ENCODE measurements at places on chromosomes 7 and 10.

- DNase-seq: no peak
Observed at GRCh38 chr10:120689777-120690529, 161.2 kb upstream of the WDR11 start.

GRCh38 chr7:157410831-157411556, 74.2 kb downstream of the DNAJB6 start:
- no peak for DNase-seq

DNA sequence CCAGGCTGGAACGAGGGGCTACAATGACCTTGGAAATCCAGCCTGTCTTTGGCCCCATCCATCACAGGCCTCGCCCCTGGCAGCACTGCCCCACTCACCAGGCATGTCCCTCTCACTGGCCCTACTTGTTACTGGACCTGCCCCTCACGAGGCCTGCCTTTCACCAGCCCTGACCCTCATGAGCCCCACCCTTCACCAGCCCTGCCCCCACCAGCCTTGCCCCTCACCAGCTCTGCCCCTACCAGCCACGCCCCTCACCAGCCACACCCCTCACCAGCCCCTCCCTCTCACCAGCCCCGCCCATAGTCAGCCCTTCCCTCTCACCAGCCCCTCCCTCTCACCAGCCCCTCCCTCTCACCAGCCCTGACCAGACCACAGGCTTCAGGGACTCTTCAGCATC, 57.8 kb downstream of the COL26A1 start:
- DNase-seq: no peak

DNA sequence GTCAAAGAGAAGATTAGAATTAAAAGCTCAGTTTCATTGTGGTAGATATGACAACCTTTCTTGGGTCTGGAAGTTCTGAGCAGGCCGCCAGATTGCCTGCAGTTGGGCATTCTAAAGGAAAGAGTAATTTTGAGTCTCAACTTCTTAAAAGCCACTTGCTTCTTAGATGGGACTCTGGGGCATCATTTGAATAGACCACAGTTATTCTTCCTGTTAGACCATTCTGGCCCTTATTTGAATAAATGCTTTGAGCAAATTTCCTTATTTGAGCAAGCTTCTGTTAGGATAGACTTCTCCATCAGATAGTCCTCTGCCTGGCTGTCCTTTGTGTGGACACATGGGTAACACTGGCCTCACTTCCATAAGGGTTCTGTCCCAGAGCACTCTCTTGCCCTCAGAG, 40.2 kb downstream of the SND1 start:
- DNase-seq: no peak

DNA sequence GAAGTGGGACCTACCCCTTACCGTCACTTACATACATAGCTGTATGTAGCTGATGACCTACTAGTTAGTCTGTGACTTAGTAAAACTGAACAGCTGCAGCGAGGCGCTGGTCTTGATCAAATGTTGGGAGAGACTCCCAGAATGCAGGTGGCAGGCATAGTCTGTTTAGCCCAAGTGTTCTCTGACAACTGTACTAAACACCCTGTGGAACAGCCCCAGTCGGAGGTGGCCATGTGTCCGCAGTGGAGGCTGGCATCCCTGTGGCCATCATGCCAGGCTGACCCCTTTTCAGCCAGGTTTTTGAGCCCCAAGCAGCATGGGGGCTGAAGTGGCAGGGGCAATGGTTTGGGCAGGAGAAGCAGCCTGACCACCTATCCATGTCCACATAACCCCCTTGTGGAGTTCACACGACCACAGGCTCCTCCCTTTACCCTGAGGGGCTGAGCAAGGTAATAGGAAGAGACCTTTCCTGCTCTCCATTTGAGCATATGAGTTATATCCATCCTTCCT, 7.2 kb downstream of the ADCY1 start:
- DNase-seq: no peak

DNA sequence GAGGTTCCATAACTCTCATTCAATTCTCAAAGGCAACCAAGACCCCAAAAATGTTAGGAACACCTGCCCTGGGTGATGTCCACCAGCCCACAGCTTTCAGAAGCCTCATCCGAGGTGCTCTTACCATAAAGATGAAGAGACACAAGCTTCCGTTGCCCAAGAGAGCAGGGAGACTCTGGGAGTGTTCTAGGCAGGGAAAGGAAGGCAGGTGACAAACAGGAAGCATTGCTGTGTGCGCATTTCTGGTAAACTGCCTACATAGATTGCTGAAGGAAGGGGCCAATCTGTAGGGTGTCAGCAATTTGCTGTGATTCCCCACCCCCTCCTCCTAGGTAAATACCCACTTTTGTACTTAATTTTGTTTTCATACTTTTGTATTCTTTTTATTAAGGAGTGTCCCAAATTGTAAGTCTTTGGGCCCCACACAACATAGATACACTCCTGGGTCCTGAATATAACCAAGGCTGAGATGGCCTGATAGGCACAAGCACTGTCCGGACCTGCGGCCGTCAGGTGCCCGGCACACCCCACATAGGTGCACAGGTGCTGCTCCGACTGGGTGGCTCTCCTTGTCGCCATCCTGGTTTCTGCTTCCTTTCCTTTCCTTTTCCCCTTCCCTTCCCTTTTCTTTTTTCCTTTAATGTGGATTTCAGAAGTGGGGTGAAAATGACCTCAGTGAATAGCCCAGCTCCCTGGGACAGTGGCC, 51.4 kb upstream of the SMNDC1 start:
- no peak for DNase-seq

DNA sequence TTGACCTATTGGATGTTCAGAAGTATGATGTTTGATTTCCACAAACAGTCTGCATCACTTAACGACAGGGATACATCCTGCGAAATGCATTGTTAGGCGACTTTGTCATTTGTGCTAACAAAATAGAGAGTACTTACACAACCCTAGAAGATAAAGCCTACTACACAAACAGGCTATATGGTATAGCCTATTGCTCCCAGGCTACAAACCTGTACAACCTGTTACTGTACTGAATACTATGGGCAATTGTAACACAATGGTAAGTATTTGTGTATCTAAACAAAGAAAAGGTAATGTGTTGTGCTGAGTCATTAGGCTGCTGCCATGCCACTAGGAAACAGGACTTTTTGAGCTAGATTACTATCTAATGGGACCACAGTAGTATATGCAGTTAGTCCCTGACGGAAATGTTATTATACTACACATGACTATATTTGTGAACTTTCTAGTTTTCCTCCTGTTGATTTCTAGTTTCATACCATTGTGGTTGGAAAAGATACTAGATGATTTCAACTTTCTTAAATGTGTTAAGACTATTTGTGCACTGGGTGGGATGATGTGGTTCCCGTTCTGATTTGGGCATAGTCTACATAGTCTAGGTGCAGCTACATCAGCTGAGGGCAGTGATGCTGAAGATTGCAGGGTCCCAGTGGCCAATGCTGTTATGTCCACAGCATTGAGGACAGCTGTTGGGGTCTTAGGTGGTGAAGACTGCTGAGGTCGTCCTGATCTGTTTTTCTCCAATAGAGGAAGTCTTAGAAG, 161.7 kb downstream of the HTR7 start:
- DNase-seq: no peak

GRCh38 chr7:139992353-139993044, 70.3 kb downstream of the PARP12 start:
- DNase-seq: no peak

- DNase-seq: no peak
Observed at GRCh38 chr7:131012477-131013031, 278.5 kb upstream of the KLF14 start.

DNA sequence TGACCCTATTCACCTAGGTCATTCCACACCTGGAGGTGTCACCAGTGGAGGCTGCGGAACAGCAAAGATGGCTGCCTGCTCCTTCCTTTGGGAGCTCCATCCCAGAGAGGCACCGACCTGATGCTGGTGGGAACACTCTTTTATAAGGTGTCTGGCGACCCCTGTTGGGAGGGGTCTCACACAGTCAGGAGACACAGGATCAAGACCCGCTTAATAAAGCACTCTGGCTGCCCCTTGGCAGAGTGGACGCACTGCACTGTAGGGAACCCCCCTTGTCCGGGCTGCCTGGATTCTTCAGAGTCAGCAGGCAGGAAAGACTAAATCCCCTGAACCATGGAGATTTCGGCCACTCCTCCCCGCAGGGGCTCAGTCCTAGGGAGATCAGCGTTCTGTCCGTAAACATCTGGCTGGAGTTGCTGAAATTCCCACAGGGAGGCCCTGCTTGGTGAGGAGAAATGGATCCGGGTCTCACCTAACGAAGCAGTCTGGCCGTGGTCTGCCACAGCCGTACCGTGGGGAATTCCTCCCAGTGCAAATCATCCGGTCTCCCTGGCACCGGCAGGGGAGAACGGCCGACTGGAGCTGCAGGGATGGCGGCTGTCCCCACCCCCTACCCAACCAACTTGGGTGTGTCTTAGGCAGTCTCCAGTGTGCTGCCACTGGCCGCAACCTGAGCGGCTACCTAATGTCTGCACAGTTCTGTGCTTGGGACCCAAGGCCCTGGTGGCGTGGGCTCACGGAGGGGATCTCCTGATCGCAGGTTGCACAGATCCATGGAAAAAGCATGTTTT, 66.1 kb downstream of the LSMEM1 start:
- DNase-seq: no peak

GRCh38 chr7:151570366-151570915, 50.7 kb upstream of the RHEB start:
- DNase-seq: peak; percentile 54

- no peak for DNase-seq
Observed at GRCh38 chr10:60448246-60448645, 58.6 kb upstream of the ANK3 start.

DNA sequence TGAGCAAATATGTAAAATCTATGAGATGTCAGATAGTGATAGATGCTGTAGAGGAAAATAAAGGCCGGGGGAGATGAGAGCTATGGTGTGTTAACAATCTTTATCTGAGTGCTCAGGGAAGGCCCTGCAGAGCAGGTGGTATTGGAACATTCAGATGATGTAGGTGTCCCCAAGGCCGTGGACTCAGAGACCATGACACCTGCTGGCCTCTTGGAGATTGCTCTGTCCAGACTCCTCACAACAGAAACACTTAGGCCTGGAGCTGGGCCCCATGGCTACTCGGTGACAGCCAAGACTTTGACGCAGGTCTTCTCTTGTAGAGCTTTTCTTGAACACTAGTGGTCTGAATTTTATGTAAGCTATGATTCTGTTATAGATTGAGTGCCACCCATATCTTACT, 13.3 kb downstream of the AKR1E2 start:
- DNase-seq: no peak

DNA sequence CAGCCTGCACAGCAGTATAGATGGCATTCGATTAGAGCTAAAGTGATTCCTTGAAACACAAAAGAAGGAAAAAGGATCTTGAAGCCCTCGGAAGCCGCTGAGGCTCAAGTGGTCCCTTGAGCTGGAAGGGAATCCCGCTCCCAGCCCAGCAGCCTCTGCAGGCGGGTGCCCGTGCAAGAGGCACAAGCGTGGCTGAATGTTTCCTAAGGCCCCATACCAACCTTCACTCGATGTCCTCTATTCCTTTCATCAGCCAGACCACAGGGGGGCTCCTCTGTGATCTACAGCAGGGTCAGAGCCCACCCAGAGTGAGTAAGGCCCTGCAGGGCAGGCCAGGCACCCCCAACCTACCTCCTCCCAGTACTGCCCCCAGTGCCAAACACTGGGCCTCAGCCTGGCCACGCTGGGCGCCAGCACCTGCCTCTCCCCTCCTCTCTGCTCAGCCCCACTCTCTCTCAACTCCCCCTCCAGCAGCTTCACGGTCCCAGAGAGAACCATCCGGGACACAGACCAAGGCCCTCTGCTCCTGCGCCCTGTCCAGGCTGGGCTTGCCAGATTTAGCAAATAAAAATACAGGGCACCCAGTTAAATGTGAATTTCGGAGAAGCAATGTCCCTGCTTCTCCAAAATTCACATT, 30.5 kb downstream of the EBF3 start:
- no peak for DNase-seq

- DNase-seq: no peak
Observed at GRCh38 chr10:110613341-110613995, 30.7 kb upstream of the RBM20 start.

- DNase-seq: no peak
Observed at GRCh38 chr7:7919449-7919945, 49.1 kb upstream of the GLCCI1 start.

DNA sequence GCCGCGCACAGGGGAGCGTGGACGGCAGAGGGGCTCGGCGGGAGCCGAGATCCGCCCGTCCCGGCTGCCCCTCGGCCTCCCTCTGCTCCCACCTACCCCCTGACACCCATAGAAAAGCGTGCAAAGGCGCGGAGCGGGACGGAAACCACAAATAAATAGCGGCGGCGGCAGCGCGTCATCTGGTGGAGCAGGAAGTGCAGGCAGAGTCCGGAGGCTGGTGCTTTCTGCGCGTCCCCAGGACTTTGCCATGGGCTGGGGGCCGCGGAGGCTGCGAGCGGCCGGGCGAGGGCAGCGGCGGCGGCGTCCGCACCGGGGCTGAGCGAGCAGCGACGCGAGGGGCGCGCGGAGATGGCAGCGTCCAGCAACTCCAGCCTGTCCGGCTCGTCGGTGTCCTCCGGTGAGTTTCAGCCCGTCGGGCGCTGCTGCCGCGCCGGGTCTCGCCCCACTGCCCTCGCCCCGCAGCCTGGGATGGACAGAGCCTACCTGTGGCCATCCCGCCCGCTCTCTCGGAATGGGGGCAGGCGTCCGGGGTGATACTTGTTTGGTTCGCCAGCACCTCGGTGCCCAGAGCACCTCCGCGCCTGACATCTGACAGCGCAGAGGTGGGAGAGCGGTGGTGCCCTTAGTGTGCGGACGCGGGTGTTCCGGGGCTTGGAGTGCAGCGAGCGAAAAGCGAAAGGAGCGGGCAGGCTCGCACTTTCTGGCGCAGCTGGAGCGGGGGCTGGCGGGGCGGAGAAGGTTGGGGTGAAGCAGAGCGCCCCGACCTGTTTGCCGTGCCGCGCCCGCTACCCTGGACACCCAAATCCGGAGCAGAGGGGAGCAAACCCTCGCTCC, at the start of gene CHN2:
CHN2 (plus strand) TSS at position 182 of the 834 bp plus-strand sequence.
- peak; percentile 86 for DNase-seq

GRCh38 chr10:117360016-117360415, 15.2 kb downstream of the PDZD8 start:
- DNase-seq: no peak

- no peak for DNase-seq
Observed at GRCh38 chr10:2920168-2920567, 147.2 kb upstream of the PFKP start.

GRCh38 chr10:69828144-69828870, 26.6 kb downstream of the COL13A1 start:
- no peak for DNase-seq

- DNase-seq: no peak
Observed at GRCh38 chr7:51013861-51014511, 231.3 kb upstream of the GRB10 start.

- DNase-seq: no peak
Observed at GRCh38 chr10:24351961-24352360, 143.0 kb downstream of the KIAA1217 start.

GRCh38 chr7:121083790-121084251, 95.3 kb downstream of the CPED1 start:
- DNase-seq: no peak

- DNase-seq: no peak
Observed at GRCh38 chr10:16477757-16478156, 40.9 kb downstream of the PTER start.

DNA sequence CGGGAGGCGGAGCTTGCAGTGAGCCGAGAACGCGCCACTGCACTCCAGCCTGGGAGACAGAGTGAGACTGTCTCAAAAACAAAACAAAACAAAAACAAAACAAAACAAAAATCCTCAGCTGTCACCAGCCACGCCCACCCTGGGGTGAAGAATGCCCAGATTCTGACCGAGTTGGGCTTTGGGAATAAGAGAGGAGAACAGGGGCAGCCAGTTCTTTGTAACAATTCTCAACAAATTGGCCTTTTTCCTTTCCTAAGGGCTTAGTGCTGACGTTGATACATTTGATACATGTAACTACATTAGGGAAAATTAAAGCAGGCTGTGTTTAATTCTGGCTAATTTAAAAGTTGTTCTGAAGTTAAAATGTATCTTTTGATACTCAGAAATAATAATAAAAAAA, 121.0 kb downstream of the EPC1 start:
- DNase-seq: no peak

Measured in common myeloid progenitor, CD34-positive (primary cell).